ENCODE measurements at places on chromosomes 1 and 21.

GRCh38 chr1:31855038-31855845 is 39.4 kb upstream of the SPOCD1 start:
- no peak for DNase-seq

DNA sequence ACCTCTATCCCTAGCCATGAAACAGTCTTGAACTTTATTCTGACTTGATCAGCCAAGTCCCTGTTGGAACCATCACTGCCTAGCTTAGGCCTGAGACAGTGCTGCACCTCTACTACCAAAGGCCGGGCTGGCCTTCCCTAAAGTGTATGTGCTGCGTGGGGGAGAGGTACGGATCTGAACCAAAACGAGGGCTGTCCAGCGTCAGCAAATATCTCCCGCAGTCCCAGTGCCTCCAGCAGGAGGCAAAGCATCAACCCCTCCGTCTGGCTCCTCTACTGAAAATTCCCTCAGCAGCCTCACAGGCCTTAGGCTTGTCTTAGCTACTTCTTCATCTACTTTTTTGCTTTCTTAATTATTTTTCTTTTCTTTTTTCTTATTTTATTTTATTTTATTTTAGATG is 33.3 kb upstream of the KIF26B start:
- DNase-seq, result no peak

DNA sequence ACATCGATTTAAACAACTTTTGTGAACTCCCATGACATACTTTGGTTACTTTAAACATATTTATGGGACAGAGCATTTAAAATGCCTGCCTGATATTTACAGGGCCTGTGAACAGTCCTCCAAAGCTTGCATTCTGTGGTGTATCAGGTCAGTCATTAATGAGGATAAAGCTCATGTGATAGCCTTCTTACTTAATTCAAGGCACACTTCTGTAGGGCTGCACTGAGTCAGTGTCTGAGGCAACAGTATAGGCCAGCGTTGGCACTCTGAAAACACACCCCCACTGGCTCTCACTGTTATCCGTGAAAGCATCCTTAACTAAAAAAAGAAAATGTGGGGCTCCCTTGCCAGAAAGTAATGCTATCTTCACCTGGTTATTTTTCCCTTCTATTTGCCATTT is 200.0 kb downstream of the NFIA start:
- no peak for DNase-seq

GRCh38 chr1:163361123-163361934 is 39.6 kb downstream of the NUF2 start:
- peak; percentile 40 for DNase-seq

- DNase-seq, result no peak
Measured at GRCh38 chr21:44686000-44686781, 4.2 kb upstream of the KRTAP12-1 start.

DNA sequence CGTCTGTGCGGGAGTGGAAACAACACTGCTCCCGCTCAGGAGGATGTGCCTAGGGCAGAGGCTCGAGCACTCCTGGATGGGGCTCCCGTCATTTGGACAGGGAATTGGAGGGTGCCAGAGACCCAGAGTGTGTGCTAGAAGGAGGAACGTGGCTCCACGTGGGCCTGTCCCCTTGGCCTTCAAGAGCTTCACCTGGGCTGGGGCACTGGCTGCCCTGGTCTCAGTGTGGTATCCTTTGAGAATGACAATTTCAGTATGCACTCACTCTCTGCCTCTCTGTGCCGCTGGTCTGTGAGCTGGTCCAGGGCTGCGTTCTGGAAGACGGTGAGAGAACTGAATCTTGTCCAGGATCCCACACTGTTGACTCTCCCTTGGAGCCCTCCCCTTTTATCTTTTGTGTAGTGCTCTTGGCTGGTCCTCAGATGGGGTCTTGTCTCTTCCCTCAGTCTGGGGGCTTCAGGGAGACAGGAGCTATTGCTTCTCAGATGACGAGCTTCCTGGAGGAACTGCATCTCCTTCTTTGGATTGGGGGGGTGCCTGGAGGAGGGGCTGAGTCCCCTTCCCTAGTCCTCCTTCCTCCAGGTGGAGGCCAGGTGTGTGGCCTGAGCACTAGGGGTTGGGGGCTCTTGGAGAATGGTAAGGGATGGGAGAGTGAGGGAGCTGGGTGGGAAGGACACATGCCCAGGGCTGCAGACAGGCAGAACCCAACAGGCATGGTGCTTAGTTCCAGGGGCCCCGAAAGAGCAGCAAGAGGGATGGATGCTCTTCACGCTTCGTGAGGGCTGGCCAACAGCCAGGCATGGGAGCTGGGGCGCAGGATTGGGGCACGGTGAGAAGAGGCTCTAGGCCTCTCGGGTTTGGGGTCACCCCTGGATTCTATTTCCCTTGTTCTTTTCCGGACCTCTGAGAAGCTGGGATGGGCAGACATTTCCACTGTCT is 14.8 kb upstream of the ETV3L start:
- DNase-seq, result no peak

- DNase-seq, result no peak
Measured at GRCh38 chr1:211653959-211654496, 21.4 kb downstream of the NEK2 start.

DNA sequence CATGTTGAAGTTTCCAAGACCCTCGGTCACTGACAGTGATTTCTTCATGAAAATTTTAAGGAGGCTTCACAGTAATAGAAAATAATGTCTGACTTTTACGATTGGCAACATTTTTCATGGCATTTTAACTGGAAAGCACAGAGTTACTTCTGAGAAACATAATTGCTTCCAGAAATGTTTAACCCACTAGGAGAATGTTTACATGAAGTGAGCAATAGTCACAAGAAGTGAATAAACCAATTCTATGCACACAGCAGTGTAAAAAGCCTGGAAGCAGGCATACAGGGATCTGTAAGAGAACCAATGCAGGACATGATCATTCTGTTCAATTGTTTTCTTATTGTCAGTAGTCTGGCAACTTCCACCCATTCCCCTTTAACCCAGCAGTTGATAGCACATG is 316.2 kb upstream of the CXADR start:
- no peak for DNase-seq

- DNase-seq, result peak; percentile 31
Measured at GRCh38 chr1:153231785-153232184, 14.4 kb downstream of the PRR9 start.

DNA sequence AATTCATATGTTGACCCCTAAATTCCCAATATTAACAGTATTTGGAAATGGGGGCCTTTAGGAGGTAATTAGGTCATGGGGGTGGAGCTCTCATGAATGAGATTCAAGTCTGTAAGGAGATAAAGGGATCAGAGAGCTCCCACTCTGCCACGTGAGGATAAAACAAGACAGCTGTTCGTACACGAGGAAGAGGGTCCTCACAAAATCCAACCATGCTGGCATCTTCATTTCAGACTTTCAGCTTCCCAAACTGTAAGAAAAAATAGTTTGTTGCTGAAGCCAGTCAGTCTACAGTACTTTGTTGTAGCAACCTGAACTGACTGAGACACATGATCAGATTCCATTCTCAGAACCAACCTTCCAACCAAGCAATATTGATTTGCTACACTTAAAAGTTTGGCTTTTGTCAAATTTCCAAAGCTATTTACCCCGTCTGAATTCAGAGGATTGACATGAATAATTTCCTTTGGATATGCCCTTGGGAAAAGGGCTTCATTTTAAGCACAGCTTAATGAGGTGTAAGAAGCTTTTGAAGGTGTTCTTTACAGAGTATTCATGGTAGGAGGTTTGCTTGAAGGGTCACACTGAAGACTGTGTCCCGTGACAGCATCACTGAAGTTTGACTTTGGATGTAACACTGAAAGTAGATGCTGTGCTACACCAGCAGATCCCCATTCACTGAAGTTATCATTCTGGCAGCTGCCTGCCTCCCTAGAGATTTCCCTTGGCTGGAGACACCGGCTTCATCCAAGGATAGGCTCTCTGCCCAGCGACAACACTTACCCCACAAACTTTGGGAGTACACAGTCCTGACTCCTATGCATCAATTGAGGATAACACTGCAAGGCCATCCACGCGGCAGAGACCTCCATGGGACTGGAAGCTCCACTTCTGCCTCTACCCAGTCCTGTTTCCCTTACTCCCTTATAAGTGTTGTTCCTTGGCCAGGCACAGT is 4.9 kb upstream of the OMA1 start:
- no peak for DNase-seq

DNA sequence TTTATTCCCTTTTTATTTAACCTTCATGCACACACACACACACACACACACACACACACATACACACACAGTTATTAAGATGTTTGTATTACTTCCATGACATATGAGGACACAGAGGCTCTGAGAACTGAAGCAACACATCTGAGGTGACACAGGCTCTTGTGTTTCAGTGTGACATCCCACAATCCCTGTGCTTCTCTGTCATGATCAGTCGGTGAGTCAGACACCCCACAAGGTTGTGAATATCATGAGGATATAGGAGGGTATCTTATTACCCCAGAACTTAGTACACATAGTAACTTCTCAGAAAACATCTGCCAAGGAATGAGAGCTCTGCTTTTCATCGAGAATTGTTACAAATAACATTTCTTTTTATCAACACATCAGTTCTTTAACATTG is 459.3 kb downstream of the PLPP3 start:
- no peak for DNase-seq

DNA sequence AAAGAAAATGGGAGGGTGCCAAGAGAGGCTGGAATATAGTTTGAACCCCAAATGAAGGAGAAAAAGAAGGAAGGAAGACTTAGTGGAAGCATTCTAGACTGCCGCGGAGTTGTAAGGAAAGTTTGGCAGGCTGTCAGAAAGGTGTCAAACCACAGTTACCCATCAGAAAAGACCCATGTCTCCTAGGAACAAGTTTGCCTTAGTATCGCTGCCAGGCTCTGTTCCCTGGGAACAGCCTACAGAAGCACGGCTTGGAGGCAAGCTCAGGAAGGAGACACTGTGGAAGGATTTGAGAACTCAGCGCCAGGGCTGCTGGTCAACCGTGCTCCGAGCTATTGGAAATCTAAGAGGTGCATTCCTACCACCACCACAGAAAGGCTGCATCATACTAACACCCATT is 197.4 kb downstream of the RRAGC start:
- no peak for DNase-seq

DNA sequence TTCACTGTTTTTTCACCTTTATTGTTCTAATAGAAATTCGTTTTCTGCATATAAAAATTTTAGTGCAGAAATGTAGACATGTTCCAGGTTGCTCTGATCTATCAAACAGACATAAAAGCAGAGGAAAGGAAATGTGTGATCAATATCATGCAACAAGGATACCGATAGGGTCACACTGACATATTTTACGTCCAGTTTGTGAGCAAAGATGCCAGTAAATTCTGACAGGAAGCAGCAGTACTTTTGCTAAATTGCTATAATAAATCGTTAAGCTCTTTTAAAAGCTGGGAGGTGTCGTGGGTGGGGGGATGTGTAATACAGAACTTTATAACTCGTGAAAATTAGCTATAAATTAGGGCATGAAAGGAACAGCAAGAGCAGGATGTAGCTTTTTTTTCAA is 955.2 kb downstream of the BRINP3 start:
- DNase-seq, result no peak

DNA sequence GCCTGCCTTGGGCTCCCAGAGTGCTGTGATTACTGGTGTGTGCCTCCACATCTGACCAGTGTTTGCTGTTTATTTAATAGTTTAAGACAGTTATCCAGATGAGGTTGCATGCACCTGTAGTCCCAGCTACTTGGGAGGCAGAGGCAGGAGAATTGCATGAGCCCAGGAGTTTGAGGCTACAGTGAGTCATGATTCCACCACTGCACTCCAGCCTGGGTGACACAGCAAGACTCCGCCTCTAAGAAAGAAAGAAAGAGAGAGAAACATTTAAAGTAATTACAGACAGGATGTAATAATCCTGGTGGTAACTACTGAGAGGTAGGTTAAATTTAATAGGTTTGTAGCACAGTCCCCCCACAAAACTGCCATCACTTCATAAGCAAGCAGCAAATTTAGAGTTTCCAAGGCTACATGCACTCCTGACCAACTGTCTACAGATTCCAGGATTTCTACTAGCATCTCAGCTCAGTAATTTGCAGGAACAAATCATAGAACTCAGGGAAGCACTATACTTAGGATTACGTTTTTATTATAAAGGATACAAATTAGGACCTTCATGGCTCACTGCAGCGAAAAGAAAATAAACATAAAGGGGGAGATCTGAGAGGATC is 89.6 kb downstream of the PKN2 start:
- no peak for DNase-seq

DNA sequence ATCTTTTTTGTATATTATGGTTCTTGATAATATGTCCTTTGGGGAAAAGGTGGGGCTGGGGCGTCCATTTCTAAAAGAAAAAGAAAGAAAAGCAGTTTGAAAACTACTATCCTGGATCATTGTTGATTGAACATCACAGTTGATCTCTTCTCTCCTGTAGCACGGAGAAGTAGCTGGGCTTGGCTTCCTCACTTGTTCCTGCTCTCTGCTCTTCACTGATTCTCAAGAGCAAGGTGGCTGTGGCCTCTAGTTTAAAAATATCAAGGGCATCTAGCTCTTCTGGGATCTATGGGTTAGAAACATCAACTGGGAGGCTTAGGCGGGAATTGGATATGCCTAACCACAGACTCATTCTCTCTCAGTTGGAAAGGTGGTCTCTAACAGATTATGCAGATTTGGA is 38.1 kb upstream of the EPHA8 start:
- no peak for DNase-seq

All from Kasumi-1 (cell line).